ENCODE measurements at places on chromosomes 3 and 15. TPM values are rescaled to one million over a fixed set of nuclear protein-coding genes. Genes with fewer than 3 reads are reported as not detected.

BFSP2 gene
- total RNA-seq: 0.41 TPM

GRCh38 chr3:9238721-9239295 is 10.6 kb downstream of the SRGAP3 start:
- no peak for DNase-seq

DNA sequence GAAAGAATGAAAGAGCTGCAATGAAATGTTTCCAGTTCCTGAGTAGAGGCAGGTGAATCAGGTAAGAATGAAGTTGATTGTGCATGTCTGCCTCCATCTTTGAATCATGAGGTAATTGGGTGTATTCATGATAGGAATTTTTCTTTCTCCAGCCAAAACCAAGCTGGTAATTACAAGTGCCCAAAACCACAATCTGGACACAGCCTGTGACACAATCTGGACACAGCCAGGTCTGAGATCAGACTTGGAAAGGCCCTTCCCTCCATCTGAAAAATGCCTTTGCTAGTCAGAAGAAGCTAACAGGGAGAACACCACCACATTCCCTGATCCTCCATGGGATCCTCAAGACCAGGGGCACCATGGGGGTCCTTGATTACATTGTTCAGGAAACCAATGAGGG is 338.5 kb upstream of the THBS1 start:
- DNase-seq: no peak

DNA sequence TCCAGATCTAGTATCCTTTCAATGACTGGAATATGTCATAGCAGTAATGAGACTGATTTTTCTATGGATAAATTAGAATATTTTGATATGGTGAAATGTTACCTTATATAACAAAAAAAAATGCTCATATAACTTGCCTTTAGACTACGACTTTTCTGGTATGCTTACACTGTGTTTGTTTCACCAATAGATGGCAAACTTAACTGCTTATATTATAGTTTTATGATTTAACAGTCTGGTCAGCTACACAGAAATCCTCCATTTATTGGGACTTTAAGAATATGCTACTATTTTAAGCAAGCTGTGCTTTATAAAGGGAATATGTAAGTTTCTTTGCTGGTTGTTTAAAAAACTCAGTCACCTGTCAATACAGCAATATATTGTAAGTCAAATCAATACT is 205.6 kb downstream of the VGLL3 start:
- DNase-seq: no peak

DNA sequence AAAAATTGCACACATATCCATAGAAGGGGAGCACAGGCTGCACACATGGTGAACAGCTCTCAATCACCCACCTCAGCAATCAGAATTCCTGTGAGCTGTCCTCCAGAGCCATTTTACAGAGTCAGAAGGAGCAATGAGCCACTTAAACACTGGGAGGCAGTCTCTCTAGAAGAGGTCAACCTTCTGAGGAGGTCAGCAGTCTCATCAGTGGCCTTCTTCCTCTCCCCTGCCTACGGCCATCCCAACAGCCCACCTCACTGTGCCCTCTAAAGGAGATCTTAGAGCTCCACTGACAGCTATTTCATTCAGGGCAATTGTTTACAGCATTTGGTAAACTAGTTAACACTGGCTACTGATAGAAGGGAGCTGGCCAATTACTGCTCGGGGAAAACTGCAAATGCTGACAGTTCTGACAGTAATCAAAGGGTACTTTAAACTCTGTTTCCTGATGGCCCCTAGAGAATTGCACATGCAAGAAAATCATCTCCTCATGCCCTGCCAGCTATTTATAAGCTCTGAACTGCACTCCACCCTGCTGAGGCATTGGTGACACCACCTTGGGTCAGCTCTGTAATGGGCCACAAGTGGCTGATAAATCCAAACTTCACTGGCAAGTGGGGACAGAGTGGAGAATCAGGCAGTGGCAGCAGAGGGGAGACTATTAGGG is 42.1 kb upstream of the TSPAN3 start:
- no peak for DNase-seq

DNA sequence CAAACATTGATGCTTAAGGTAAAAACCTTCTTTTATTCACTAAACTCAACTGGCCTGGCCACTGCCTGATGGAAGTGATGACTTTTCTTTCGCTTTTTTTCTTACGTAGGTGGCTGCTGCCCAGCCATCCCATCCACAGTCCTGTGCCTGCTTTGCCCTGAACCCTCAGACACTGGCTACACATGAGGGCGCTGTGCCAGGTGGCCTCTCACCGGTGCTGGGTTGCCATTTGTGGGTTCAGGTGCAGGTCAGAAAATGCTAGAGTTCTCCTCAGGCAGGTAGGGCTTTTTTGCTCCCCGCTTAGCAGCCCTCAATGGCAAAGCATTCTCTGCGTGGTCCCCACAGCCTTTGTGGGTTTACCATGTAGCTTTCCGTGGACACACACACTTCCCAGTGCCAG is 88.3 kb upstream of the PRR23E start:
- DNase-seq: no peak

DNA sequence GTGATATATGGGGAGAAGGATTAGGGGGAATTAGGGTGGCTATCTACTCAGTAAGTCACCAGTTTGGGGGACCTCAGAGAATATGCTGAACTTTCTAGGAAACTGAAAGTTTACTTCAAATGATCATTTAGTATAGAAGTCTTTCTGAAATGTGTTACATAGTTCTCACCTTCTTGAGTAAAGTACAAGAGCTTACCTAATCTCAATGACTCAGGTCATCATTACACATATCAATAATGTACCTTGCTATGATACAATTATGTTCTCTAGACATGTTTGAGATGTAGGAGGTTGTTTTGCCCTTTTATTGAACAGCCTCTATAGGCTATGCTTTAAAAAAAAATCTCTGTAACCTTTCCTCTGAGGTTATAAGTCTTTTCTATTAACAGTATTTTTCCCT is 50.7 kb downstream of the TMEM41A start:
- DNase-seq: no peak

Measured in kidney (tissue), 22 donors.